ENCODE measurements at places on chromosomes 1 and 21.

DNA sequence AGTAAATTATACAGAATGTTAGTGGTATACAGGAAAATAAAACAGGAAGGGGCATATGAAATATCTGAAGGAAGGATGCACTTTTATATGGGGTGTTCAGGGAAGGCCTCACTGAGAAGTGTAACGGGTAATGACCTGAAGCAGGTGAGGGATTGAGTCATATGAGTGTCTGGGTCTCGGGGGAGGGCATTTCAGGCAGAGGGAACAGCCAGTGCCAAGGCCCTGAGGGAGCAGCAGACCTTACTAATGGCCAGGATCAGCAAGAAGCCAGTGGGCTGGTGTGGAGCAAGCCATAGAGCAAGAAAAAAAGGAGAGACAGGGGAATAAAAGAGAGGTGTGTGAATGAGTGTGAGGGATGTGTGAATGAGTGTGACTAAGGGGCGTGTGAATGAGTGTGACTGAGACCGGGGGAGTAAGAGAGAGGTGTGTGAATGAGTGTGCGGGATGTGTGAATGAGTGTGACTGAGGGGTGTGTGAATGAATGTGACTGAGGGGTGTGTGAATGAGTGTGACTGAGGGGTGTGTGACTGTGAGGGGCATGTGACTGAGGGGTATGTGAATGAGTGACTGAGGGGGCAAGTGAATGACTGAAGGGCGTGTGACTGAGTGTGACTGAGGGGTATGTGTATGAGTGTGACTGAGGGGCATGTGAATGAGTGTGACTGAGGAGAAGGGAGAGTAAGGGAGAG lies 107.2 kb downstream of the GLIS1 start:
- DNase-seq = no peak

- no peak for DNase-seq
Measured at GRCh38 chr1:244171241-244171985, 120.3 kb downstream of the ZBTB18 start.

DNA sequence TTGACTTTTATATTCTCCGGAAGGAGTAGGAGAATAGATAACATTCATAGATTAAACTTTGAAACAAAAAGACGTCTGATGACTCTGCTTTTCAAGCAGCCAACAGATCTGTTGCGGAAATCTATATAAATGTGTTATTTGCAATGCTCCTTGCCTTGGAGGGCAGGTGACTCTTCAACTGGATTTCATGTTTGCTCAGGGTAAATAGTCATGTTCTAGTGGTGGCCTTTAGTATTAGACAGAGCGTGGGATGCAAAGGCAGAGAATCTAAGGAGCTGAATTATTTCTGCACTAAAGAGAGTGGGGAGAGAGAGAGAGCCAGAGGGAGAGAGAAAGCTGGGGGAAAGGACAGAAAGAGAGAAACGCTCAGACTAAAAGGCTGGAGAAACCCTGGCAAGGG lies 454.3 kb downstream of the AJAP1 start:
- DNase-seq = no peak

GRCh38 chr21:33761441-33762036 lies 119.2 kb downstream of the ITSN1 start:
- DNase-seq = no peak

GRCh38 chr1:17094664-17095063 lies 24.6 kb downstream of the PADI2 start:
- no peak for DNase-seq

- DNase-seq = no peak
Measured at GRCh38 chr1:156590326-156591180, 1.0 kb upstream of the NAXE start.

- no peak for DNase-seq
Measured at GRCh38 chr1:63612971-63613370, 19.8 kb downstream of the PGM1 start.
